ENCODE measurements at places on chromosomes 3 and 15.

GRCh38 chr3:187016639-187017345 is 86.5 kb downstream of the ST6GAL1 start:
- DNase-seq, result no peak

DNA sequence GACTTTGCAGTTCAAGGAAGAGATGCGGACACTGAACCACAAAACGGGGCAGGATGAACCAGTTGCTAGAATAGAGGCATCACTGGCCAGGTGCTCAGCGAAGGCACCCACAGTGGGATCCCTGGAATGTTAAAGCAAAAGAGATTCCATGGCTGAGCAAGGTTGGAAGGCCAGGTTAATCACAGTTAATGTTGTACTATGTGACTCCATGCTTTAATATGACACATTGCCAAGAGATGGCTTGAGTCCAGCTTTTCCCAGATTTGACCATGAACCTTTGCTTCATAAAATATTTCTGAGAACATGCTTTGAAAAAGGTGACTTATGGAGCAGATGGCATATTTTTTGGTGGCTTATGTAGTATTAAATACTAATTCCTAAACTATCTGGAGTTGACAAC is 76.2 kb upstream of the CMTM7 start:
- no peak for DNase-seq

GRCh38 chr15:62338497-62338896 is 173.4 kb upstream of the C2CD4B start:
- DNase-seq, result no peak

DNA sequence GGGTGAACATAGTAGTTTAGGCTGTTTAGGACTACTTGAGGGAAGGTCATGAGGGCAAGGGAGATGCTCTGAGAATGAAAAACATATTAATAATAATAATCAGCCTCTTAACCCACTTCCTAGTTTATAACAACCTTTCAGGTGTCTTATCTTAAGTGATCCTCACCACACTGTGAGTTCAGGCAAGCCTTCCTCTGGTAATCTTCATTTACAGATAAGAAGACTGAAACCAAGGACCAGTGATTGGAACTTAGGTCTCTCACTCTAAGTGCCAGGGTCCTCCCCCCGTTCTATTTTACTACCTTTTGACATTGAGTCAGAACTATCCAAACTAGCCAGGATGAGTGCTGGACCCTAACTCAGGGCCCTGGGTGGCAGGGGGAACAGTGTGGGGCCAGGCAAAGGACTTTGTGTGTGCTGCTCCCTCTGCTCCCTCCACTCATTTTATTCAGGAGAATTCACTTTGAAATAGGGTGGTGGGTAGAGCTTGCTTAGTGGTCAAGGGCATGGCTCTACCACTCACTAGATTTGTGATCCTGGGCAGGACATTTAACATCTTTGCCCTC is 5.7 kb downstream of the NUTM1 start:
- DNase-seq, result no peak

- DNase-seq, result no peak
Observed at GRCh38 chr3:189683546-189684255, 52.5 kb downstream of the TP63 start.

- DNase-seq, result no peak
Observed at GRCh38 chr3:139906418-139906817, 28.6 kb upstream of the CLSTN2 start.

DNA sequence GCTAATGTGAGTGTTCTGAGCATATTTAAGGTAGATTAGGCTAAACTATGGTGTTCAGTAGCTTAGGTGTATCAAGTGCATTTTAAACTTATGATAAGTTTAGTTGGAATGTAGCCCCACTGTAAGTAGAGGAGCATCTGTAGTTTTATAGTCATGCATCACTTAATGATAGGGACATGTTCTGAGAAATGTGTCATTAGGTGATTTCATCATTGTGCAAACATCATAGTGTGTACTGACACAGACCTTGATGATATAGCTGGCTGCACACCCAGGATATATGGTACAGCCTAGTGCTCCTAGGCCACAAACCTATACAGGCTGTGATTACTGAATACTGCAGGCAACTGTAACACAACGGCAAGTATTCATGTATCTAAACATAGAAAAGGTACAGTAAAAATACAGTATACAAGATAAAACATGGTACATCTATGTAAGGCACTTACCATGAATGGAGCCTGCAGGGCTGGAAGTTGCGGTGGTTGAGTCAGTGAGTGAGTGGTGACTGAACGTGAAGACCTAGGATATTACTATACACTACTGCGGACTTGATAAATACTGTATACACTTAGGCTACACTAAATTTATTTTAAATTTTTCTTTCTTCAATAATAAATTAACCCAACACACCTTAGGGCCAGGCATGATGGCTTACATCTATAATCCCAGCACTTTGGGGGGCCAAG is 17.9 kb downstream of the DNAH1 start:
- DNase-seq, result no peak

GRCh38 chr15:62658498-62658897 is 384.0 kb upstream of the TPM1 start:
- no peak for DNase-seq

DNA sequence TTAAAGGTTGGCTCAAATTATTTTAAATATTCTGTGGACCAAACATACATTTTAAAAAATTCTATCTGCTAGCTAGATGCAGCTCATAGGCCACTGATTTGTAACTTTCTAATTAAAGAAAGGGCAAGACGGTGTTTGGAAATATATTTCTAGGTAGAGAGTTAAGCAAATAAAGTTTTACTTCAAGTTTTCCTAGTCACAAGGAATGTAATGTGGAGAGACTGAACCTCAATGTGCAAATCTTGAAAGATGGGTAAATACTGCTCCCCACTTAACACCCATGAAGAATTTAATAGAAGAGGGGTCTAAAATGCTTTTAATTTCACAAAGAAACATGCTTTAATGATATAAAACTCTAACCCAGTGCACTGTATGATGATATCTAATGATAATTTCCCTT is 175.2 kb downstream of the TIGIT start:
- no peak for DNase-seq

DNA sequence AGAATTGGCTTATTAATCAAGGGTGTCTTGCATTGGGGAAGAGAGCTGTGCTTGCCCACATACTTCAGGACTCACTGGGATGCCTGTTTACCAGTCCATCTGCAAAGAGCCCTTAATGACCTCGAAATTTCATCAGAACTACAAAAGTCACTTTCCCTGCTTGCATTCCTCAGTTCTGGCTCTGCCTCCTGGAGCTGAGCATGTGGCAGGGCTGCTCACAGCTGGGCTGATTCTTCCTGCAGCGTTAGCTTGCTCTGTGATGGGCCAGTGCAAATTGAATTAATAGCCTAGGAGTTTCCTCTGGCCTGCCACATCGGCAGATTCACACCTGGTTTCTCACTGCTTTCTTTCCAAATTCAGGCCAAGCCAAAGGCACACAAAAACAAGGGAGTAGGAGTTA is 108.9 kb downstream of the DUT start:
- no peak for DNase-seq

GRCh38 chr15:38438031-38438986 is 15.6 kb upstream of the FAM98B start:
- DNase-seq, result no peak

GRCh38 chr3:63921741-63922482 is 9.7 kb upstream of the SCAANT1 start:
- no peak for DNase-seq

DNA sequence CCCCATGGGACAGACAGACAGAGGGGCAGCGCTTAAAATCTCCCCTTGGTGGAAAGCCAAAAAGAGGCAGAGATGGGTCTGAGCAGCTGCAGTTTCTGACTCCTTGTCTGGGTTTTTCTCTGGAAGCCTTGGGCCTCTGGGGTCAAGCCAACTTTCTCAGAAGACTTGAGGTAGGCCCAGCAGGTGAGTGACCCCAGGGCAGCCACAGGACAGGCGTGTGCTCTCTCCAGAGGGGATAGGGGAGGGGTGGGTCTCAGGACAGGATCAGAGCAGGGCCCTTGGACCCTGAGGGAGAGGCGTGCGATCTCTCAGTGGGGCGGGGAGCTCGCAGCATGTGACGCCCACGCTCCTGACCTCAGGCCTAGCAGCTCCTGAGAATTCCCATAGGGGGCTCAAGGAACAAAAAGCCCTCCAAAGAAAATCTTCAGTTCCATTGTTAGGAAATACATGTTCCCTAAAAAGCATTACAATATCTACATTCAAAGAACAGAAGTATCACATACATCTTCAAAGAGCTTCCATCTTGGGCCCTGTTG is 34.6 kb upstream of the DUSP7 start:
- no peak for DNase-seq

- no peak for DNase-seq
Observed at GRCh38 chr3:63952248-63952594, 40.0 kb upstream of the SCAANT1 start.

- no peak for DNase-seq
Observed at GRCh38 chr3:123098426-123099330, 31.9 kb downstream of the PDIA5 start.

DNA sequence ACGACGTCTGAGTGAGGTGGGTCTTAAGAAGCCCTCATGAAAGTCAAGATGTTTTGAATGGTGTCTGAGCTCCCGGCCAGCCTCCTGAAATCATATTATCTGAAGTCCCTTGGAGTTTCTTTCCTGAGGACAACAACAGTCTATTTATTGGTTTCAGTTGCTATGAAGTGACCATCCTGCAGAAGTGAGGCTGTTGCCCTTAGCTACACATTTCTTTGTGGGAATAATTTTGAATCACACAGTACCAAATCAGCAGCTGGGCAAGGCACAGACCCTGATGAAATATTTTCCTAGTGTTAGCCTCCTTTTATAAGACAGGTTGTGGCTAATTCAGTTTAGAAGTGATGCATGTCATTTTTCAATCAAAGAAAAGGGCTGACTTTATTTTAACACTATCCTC is 220.7 kb upstream of the AZI2 start:
- DNase-seq, result no peak

DNA sequence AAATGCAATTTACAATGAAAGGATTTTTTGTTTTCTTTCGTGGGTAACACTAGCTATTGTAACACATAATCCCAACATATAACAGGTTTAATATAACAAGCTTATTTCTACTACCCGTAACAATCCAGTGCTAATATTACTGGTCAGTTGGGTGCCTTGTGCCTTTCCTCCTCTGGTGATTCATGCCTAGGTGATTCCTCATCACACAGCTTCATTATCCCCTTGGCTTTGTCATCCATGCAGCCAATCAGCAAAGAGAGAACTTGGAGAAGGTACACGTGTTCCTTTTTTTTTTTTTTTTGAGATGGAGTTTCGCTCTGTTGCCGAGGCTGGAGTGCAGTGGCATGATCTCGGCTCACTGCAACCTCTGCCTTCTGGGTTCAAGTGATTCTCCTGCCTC is 30.7 kb downstream of the CHST14 start:
- DNase-seq, result no peak

DNA sequence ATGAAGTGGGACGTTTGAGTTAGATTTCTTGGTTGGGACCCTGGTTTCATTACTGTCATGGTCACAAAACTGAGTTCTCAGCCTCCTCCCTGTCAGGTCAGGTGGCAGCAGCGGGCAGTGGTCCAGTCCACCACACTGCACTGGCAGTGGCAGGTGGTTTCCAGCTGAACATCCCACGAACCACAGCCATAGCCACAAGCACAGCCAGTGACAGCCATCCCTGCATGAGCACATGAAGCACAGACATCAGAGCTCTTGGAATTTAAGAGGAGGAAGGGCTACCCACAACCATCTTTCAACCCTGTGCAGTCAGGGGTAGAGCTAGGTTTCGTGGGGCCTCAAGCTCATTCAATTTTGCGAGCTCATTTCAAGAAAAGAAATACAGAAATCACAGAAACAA is 1.5 kb downstream of the RETNLB start:
- no peak for DNase-seq

GRCh38 chr15:66719471-66719870 is 17.4 kb downstream of the SMAD6 start:
- DNase-seq, result no peak

DNA sequence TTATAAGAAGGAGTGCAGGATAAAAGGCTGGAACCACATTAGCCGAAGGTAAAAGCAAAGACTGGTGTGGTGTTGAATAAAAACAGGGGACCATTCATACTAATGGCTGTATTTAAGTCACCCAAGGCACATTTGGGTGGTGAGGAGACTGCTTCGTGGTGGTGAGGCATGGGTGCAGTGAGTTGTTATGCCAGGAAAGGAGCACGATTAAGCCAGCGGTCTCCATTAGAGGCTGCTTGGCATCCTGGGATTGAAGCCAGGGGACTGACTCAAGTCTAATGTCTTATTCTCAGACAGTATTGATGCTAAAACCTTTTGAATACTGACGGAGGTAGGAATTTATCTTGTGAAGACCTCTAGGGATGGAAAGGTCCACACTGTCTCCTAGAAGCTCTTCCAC is 21.9 kb downstream of the FEM1B start:
- no peak for DNase-seq

- no peak for DNase-seq
Observed at GRCh38 chr3:45079715-45080114, 53.6 kb downstream of the CLEC3B start.

- no peak for DNase-seq
Observed at GRCh38 chr3:123432832-123433523, 15.9 kb downstream of the ADCY5 start.

GRCh38 chr15:28890711-28891495 is 5.1 kb downstream of the APBA2 start:
- DNase-seq, result no peak

DNA sequence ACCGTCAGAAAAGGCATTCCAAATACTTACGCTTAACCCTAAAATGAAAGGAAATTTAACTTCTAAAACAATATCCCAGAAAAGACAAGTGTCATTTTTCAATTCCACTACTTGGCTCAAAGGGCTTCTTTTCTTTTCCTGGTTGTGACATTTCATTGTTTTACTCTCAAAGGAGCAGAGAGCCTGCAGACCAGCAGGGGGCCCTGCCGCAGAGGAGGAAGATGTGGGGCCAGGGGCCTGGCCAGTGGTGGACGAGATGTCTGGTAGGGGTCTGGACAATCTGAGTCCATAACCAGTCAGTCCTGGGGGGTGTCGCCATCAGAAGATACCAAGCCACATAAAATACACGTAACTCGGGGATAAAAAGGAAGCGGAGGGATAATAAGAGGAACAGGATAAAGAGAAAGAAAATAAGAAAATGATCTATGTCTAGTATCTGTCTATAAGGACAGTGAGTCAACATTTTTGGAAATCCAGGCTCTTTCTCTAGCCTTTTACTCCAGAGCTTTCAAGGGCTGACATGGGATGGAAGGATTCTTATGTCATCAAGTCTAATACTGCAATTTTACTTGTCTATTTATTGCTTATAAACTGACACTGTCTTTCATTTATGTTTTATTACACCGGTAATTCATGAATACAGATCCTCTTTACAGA is 54.2 kb upstream of the ARHGEF3 start:
- DNase-seq, result no peak

- DNase-seq, result no peak
Observed at GRCh38 chr15:78455749-78456148, 17.7 kb downstream of the IREB2 start.

GRCh38 chr3:188051801-188052168 is 102.2 kb upstream of the LPP start:
- DNase-seq, result no peak

DNA sequence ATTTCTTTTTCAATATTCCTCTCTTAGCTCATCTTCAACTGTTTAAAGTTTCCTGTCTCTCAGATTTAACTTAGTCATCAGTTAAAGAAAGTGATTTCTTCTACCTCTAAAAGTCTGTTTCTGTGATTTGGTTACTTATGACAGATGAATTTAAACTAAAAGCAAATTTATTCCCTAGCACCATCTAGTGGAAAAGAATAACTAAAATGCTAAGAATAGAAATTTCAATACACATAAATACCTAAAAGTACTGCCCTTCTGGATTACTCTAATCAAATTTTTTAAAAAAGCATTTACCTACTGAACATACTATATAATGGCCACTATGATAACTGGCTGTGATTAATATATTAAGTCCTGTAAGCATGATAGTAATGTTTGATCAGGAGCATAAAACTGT is 14.0 kb upstream of the ZCWPW2 start:
- no peak for DNase-seq

- no peak for DNase-seq
Observed at GRCh38 chr3:164186095-164186494, 892.2 kb downstream of the SI start.
